Dermis blood vessel endothelial cell (primary cell): ENCODE measurements at places on chromosomes 5 and 9. TPM values are rescaled to one million over a fixed set of nuclear protein-coding genes. Genes with fewer than 3 reads are reported as not detected.

DNA sequence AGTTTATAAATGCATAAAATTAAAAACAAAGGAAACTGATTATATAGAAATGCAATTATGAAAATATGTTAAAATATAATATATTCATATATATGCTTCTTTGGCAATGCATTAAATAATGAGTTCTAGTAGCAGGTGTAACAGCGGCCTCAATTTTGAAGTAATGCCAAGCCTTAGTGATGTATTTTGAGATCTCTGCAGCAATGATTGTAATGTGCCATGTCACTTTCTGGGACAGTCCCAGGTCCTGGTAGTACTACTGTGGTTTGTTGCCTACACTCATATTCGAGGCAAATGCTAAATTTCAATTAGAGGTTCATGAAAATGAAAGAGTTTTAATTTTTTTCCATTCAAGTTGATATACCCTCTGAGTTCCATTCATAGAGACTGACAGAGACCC is 75.8 kb upstream of the ORM1 start:
- DNase-seq = no peak

GRCh38 chr5:141868541-141868940 is 9.7 kb downstream of the PCDH1 start:
- no peak for DNase-seq

DNA sequence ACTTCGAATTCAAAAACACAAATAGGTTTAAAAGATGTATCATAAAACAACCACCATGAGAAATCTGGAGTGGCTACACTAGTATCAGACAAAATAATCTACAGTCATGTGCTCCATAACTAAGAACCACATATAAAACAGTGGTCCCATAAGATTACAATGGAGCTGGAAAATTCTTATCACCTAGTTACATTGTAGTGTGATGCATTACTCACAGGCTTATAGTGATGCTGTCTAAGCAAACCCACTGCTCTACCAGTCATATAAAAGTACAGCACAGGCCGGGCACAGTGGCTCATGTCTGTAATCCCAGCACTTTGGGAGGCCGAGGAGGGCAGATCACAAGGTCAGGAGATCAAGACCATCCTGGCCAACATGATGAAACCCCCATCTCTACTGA is 160.1 kb downstream of the ROR2 start:
- no peak for DNase-seq

DNA sequence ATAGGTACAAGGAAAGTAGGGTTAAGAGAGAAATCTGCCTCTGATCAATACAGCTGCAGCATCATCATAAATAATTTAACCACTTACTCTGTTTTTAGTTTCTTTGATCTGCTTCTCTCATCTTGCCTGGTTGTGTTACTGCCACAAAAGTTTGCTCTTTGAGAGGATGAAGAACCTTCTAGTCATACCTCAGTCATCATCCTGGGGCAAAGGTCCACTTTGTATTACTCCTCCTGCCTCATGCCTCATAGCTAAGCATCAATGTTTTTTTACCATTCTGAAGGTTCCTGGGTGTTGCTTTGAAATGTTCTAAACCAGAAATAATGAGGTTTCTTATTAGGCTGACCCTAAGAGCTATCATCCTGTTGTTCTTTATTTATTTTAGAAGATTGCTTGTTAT is 17.1 kb upstream of the TRIM36 start:
- no peak for DNase-seq

SPINK1 gene
- not detected in 2 replicates for total RNA-seq
